RWPE2 (cell line): ENCODE measurements at places on chromosomes 3 and 15.

DNA sequence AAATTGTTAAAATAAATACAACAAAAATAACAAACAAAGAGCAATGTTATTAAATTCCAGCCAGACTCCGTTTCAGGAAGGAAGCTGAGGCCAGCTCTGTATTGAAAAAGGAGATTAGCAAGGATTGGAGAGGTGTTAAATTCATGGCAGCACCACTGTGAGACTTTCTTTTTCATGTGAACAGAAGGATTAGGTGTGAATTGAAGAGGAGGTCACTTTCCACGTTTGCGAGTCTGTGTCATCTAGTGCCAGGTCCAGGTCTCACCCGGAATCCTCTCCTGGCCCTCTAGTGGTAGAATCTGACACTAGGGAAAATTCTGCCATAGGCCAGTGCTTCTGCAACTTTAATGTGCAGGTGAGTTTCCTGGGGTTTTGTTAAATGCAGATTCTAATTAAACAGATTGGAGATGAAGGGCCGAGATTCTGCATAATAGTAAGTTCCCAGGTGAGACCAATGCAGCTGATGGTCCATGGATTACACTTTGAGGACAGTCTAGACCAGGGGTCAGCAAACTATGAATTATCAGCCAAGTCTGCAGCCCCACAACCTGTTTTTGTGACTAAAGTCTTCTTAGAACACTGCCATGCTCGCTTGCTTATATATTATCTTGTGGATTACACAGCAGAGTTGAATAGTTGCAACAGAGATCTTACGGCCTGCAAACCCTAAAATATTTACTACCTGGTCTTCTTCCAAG, 9.2 kb upstream of the SLC6A1 start:
- DNase-seq, result no peak

DNA sequence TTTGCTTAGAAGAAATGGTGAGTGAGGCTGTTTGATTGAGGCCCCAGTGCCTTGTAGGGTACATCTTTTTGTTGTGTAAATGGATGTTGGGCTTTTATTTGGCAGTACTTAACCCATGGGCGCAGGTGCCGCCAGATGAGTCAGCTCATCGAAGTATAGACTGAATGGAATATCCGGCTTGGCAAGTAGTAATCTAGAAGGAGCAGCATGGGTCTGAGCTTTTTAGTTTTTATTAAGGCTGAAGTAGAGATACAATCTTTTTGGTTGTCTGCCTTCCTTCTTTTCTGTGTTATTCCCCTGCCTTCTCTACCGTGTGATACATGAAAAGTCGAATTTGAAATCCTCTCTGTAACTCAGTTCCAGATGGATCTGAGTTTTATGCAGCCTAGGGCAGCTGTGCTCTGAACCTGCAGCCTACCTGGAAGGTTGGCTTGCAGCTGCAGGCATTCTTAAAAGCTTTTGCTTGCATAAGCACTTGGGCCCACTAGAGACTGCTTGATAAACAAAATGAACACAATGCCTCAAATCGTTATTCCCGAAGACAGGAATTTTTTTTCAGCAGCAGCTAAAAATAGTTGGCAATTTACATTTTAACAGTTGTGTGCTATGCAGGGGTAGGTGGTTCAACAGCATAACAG, 177.5 kb upstream of the CGNL1 start:
- no peak for DNase-seq

GRCh38 chr15:31489801-31490646, 163.4 kb downstream of the KLF13 start:
- DNase-seq, result peak; percentile 53

- DNase-seq, result no peak
Measured at GRCh38 chr3:31165399-31165860, 271.0 kb upstream of the GADL1 start.

DNA sequence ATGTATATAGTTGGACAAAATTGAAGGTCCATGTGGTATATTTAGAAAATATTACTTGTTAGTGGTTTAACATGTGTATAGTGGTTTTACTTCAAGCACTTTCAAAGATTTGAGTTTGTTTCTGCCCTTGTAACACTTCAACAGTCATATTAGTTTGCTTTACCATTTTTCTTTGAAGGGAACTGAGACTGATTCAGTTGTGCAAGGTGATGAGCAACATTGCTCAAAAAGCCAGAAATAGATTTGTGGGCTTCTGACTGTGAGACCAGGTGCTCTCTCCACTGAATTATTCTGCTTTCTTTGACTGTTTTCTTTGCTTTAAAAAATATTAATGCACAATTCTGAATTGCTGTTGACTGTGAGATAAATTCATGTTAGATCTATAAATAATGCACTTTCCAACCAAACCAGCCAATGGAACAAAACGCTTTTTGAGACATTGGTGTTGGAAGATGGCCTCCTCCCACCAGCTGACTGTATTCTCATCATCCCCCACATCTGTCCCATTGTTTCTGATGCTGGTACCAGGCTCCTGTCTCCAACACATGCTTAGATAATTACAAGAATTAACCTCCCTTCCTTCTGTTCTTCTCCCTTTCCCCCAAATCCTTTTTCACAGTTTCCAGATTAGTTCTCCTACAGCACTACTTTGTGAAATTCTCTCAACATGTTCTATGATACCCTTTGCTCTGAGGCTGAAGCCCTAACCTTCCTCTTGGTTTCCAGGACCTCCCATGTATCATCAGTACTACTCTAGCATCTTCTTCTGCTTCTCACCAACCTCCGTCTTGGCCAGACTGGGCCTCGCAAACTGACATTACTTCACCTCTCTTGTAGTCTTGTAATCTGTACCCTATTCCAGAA, 27.9 kb downstream of the PLCL2 start:
- no peak for DNase-seq
